Smooth muscle cell of trachea (primary cell): ENCODE measurements at places on chromosomes 1 and 21. TPM values are rescaled to one million over a fixed set of nuclear protein-coding genes. Genes with fewer than 3 reads are reported as not detected.

LORICRIN gene
- total RNA-seq: not detected in 2 replicates

ANGPTL1 gene
- total RNA-seq: 1.8 and 8.1 TPM in 2 replicates

PHACTR4 gene
- 4.8 and 8.7 TPM in 2 replicates for total RNA-seq

SHE gene
- total RNA-seq: under 0.01 and 0.15 TPM in 2 replicates

MYBPH gene
- total RNA-seq: 0.15 and 2.2 TPM in 2 replicates

AGO1 gene
- 14.6 and 16.1 TPM in 2 replicates for total RNA-seq

LCE1C gene
- total RNA-seq: not detected in 2 replicates

LCE1A gene
- not detected in 2 replicates for total RNA-seq

ACOT11 gene
- 2.9 and 7.6 TPM in 2 replicates for total RNA-seq

PDC gene
- total RNA-seq: not detected in 2 replicates

PPM1J gene
- 1.3 and 1.5 TPM in 2 replicates for total RNA-seq

CSRP1 gene
- 241 and 347 TPM in 2 replicates for total RNA-seq

GPR52 gene
- 0.50 and 1.5 TPM in 2 replicates for total RNA-seq

LMNA gene
- 2,363 and 2,796 TPM in 2 replicates for total RNA-seq

NMNAT2 gene
- total RNA-seq: under 0.01 and 0.83 TPM in 2 replicates

PGLYRP4 gene
- not detected in 2 replicates for total RNA-seq

DCDC2B gene
- not detected in 2 replicates for total RNA-seq

FCMR gene
- total RNA-seq: 0.29 TPM in 1 of 2 replicates, not detected in the other

RPL5 gene
- 929 and 1,505 TPM in 2 replicates for total RNA-seq

NEGR1 gene
- 3.6 and 7.7 TPM in 2 replicates for total RNA-seq

ADORA3 gene
- not detected in 2 replicates for total RNA-seq

CR1 gene
- under 0.01 TPM in 1 of 2 replicates, not detected in the other for total RNA-seq

KLF17 gene
- total RNA-seq: under 0.01 and 0.17 TPM in 2 replicates

DNAH14 gene
- total RNA-seq: 14.7 and 18.3 TPM in 2 replicates

FASLG gene
- total RNA-seq: not detected in 2 replicates

CFAP126 gene
- not detected in 2 replicates for total RNA-seq

SGIP1 gene
- 26.5 and 34.6 TPM in 2 replicates for total RNA-seq

CRP gene
- not detected in 2 replicates for total RNA-seq

CCDC30 gene
- 0.99 and 2.3 TPM in 2 replicates for total RNA-seq

CZIB gene
- total RNA-seq: 55.7 and 74.3 TPM in 2 replicates

LPAR3 gene
- total RNA-seq: 24.0 and 33.5 TPM in 2 replicates

DMBX1 gene
- total RNA-seq: not detected in 2 replicates

TRNP1 gene
- 33.5 and 59.7 TPM in 2 replicates for total RNA-seq

CD2 gene
- under 0.01 TPM in 1 of 2 replicates, not detected in the other for total RNA-seq

TMEM125 gene
- not detected in 2 replicates for total RNA-seq

ANKRD45 gene
- total RNA-seq: 0.29 and 0.83 TPM in 2 replicates

PTPRU gene
- total RNA-seq: 14.4 and 42.5 TPM in 2 replicates

DTL gene
- 1.3 and 8.9 TPM in 2 replicates for total RNA-seq

CFHR1 gene
- total RNA-seq: 0.50 TPM in 1 of 2 replicates, not detected in the other

ICOSLG gene
- under 0.01 and 0.17 TPM in 2 replicates for total RNA-seq

NTNG1 gene
- 5.0 and 11.6 TPM in 2 replicates for total RNA-seq

FBLIM1 gene
- total RNA-seq: 34.9 and 53.4 TPM in 2 replicates

CFAP107 gene
- under 0.01 TPM in 1 of 2 replicates, not detected in the other for total RNA-seq

MCOLN3 gene
- 5.8 and 6.1 TPM in 2 replicates for total RNA-seq

CENPS gene
- total RNA-seq: 10.6 and 16.7 TPM in 2 replicates

FAM72C gene
- 1.5 TPM in 1 of 2 replicates, not detected in the other for total RNA-seq

CALML6 gene
- total RNA-seq: 0.15 and 0.50 TPM in 2 replicates

PLA2G4A gene
- total RNA-seq: 20.3 and 44.4 TPM in 2 replicates

PLA2G2A gene
- total RNA-seq: not detected in 2 replicates

TRIM67 gene
- under 0.01 TPM in 1 of 2 replicates, not detected in the other for total RNA-seq

CCDC181 gene
- total RNA-seq: 0.50 and 1.0 TPM in 2 replicates

ADSS2 gene
- 41.2 and 42.6 TPM in 2 replicates for total RNA-seq

PFKFB2 gene
- total RNA-seq: 5.3 and 5.5 TPM in 2 replicates

RIPPLY3 gene
- not detected in 2 replicates for total RNA-seq

OR2L2 gene
- total RNA-seq: under 0.01 TPM in 1 of 2 replicates, not detected in the other

SLAMF6 gene
- total RNA-seq: not detected in 2 replicates

AGMAT gene
- total RNA-seq: 0.99 and 1.6 TPM in 2 replicates

CFAP45 gene
- total RNA-seq: 1.0 and 1.3 TPM in 2 replicates
